ENCODE measurements at places on chromosomes 6 and 20.

GRCh38 chr6:66931787-66932186 lies 1224.8 kb upstream of the EYS start:
- DNase-seq = no peak

DNA sequence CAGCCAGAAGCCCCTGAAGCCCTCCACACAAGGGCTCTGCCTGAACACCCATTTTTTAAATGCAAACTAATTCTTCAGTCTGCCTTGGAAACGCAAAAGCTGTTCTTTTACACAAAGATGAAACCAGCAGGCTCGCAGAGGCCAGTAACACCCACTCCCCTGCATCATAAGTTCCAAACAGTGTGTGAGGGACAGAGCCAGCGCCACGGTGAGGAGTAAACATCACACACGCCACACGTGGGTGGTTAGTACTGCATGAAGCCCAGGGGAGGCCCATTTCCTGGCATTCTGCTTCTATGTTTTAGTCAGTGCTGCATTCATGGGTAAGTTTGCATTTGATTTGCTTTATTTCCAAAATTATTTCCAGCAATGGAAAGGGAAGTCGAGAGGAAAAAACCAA lies 217.7 kb upstream of the RIN2 start:
- no peak for DNase-seq

GRCh38 chr6:21367649-21368154 lies 225.8 kb upstream of the SOX4 start:
- no peak for DNase-seq

DNA sequence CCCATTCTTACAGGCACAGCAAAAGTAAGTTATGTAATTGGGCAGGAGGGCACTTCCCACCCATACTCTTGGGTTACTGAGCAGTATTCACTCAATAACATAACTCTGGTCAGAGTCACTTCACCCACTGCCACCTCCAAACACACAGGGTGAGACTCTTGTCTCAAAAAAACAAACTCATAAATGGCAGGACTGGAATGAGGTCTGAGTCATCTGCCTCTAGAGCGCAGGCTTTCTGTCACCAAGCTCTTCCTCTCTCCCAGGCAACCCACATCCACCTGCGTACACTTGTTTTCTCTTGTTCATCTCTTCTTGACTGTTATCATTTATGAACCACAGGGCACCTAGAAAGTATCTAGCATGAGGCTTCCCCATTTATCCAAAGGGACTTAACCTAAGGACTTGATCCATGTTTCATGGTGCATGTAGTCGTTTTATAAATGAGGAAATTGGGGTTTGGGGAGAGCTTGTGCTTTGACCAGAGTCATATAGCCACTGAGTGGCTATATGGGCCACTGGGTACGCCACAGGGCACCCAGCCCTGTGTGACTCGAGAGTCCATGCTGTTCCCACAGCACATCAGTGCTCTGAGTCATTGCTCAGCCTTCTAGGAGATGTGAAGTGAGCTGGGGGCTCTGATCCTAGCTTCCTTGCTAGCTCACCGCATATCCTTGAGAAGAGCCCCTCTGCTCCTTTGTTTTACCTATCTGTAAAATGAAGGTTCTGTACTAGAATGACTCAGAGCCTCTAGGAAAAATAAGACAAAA lies 22.4 kb downstream of the C20orf173 start:
- DNase-seq = no peak

GRCh38 chr6:13191461-13191860 lies 136.9 kb downstream of the TBC1D7 start:
- DNase-seq = no peak

DNA sequence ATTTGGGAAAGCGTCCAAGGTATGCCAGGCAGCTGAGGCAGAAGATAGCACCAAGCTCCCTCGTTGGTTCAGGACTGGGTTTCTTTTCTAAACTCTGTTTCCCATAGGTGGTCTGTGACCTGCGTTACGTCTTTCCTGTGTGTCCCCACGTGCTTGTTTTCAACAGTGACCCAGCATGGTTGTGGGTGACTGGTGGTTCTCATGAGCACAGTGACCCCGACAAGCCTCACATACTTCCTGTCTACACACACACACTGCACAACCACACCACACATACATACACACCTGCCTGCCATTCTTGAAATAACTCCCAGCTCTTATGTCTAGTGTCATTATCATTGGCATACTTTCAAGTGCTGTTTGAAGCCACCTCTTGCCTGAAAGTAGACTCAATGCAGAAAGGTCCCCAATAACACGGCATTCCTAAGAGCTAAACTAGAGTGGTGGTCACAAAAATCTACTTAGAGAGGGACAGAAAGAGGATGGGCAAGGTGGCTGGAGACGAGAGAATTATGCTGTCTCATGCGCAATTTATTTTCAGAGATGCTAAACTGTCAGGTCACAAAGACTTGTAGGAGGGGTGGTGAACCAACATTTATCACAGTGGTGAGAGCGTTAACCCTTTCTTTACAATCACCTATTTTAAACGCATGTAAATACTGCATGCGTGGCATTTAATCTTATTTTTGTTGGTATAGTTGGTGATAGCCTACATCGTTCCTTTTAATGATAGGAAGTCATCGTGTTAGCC lies 66.7 kb downstream of the GCNT2 start:
- DNase-seq = no peak

DNA sequence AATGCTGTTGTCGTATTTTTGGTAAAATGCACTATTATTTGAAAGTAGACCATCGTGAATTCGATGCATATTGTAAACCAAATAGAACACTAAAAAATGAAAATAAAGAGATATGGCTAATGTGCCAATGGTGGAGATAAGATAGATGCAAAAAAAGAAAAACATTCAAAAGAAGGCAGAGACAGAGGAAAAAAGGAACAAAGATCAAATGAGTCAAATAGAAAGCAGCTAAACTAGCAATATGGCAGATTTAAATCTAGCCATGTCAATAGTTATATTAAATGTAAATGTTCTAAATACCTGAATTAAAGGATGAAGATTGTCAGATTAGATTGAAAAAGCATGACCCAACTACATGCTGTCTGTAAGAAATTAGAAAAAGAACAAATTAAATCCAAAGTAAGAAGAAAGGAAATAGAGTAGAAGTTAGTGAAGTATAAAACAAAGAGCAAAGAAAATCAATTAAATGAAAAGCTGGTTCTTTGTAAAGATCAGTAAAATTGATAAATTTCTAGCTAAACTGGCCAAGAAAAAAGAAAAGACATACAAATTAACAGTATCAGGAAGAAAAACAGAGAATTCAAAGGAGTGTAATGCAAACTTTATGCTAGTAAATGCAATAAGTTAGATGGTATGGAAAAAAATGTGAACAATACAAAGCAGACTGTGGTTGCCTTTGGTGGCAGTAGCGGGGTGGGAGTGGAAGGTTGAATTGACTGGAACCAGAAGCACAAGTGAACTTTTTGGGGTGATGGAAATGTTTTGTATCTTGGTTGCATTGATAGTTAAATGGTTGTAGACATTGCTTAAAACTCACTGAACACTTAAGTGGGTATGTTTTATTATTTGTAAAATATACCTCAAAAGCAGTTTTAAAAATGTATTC lies 44.8 kb downstream of the PTPN1 start:
- DNase-seq = no peak

DNA sequence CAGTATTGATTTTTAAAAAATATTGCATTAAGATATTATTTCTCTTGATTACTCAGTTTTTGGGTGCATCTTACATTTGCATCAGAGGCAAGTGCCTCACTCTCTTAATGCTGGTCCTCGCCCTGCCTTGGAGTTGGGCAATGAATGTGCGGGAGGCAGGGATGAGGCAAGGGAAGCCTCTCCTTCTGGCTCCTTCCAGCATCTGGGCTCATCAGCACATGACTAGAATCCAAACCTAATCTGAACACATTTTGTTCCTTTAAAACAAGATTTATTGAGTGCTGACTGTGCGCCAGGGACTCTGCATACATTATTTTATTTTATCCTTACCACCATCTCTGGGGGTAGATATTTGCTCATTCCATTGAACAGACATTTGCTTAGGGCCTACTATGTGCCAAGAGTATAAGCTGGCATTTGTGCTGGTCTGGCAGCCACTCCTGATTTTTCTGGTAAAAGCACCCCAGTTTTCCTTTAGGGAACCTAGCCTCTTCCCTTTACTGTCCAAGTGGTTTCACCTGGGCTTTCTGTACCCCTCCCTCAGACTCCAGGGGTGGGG lies 71.9 kb upstream of the ZNFX1 start:
- DNase-seq = no peak

GRCh38 chr20:8388141-8388540 lies 256.1 kb downstream of the PLCB1 start:
- no peak for DNase-seq

DNA sequence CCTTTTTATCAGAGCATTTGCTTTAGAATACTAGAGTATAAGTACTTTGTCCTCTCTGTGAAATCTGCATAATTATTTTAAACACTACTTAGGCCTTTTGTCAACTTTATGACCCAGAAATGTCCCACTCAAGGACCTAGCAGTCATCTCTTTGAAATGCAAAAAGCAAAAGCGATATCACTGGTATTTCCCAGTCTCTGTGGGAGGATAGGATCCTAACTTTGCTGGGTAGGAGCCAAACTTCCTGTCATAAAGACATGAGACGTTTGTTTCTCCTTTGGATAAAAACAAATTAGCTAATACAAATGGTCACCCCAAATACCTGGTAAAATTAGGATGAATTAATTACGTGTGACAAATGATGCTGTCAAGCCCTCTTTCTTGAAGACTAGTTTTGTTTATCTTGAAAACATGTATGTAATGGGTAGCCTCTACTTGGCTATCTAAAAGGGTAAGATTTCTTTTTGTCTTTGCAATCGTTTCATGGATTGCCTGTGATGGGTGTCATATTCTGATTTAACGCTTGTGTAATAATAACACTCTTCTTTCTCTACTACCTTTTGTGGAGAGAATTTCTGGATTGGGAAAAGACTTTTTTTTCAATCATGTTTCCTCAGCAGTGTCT lies 36.2 kb downstream of the DCDC2 start:
- DNase-seq = no peak

- DNase-seq = peak; percentile 21
These were observed 186.2 kb upstream of the CST7 start for GRCh38 chr20:24762791-24763350.

- peak; percentile 73 for DNase-seq
These were observed 45.8 kb downstream of the TM9SF4 start for GRCh38 chr20:32155017-32155981.

- peak; percentile 30 for DNase-seq
These were observed 178.9 kb downstream of the DLL1 start for GRCh38 chr6:170111816-170112582.

- DNase-seq = no peak
These were observed 270.1 kb downstream of the TFAP2A start for GRCh38 chr6:10144772-10145171.

- no peak for DNase-seq
These were observed 11.6 kb upstream of the RSPO4 start for GRCh38 chr20:1013566-1014340.

DNA sequence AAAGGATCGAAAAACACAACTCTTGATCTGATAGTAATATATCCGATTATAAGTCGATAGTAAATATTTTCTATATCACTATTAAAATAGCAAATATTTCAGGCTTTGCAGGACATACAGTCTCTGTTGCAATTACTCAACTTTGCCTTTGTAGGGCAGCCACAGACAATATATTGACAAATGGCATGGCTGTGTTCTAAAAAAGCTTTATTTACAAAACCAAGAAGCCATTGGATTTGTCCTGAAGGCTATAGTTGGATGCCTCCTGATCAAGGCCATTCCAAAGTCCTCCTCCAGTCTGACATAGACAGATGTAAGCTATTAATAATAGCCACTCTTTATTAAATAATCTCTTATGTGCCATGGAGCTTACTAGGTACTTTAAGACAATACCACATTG lies 5.9 kb downstream of the OCSTAMP start:
- no peak for DNase-seq

- no peak for DNase-seq
These were observed 255.7 kb upstream of the THEMIS start for GRCh38 chr6:128156321-128157111.

- no peak for DNase-seq
These were observed 15.2 kb downstream of the MAP1LC3A start for GRCh38 chr20:34573541-34574300.

All from ecto neural progenitor cell (in vitro differentiated cells).